ENCODE measurements at places on chromosomes 7 and 10. TPM values are rescaled to one million over a fixed set of nuclear protein-coding genes. Genes with fewer than 3 reads are reported as not detected.

CYP2C8 gene
- total RNA-seq, result not detected

GRCh38 chr10:101031796-101032636 is 982 bp downstream of the SFXN3 start:
- H3K4me3 ChIP-seq, result peak overlapping the region; percentile 60
- H3K27ac ChIP-seq, result peak overlapping the region; percentile 87
- H3K36me3 ChIP-seq, result peaks cover 24% of the 10 kb centered on the region
- peaks cover 2% of the 10 kb centered on the region for H3K27me3 ChIP-seq
- peaks cover 2% of the 10 kb centered on the region for H3K4me1 ChIP-seq

- H3K4me3 ChIP-seq, result no peak overlapping the region
- no peaks in the 10 kb centered on the region for H3K36me3 ChIP-seq
- no peaks in the 10 kb centered on the region for H3K27me3 ChIP-seq
- no peak overlapping the region for H3K27ac ChIP-seq
- DNase-seq, result no peak
Measured at GRCh38 chr7:43568529-43568928, 14.4 kb upstream of the STK17A start.

- H3K36me3 ChIP-seq, result no peaks in the 10 kb centered on the region
- H3K4me3 ChIP-seq, result no peak overlapping the region
- H3K27me3 ChIP-seq, result no peaks in the 10 kb centered on the region
- no peak overlapping the region for H3K27ac ChIP-seq
- peak; percentile 66 for DNase-seq
Measured at GRCh38 chr10:2985729-2986232, 81.6 kb upstream of the PFKP start.

GRCh38 chr10:132462463-132463332 is 65.7 kb downstream of the PWWP2B start:
- no peaks in the 10 kb centered on the region for H3K4me1 ChIP-seq
- H3K36me3 ChIP-seq, result no peaks in the 10 kb centered on the region
- DNase-seq, result no peak

- H3K4me1 ChIP-seq, result no peaks in the 10 kb centered on the region
- H3K27ac ChIP-seq, result no peak overlapping the region
- no peaks in the 10 kb centered on the region for H3K27me3 ChIP-seq
- no peak overlapping the region for H3K4me3 ChIP-seq
- no peaks in the 10 kb centered on the region for H3K36me3 ChIP-seq
Measured at GRCh38 chr7:152969335-152969734, 209.8 kb downstream of the ACTR3B start.

JAKMIP3 gene
- total RNA-seq, result under 0.01 TPM

DNA sequence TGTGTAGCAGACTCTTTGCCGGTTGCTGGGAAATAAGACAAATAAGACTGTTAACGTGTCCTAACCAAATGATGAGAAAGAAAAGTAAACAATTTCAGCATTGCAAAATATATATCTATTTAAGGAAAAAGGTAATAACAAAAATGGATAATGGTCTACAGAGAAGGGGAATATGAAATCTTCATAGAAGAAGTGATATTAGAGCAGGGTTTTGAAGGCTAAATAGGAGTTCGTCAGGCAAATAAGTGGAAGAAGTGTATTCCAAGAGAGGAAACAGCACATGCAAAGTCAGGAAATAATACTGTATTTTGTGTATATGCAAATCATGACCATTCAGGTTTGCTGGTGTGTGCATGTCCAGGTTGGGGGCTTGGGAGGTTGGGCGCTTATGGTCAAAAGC is 55.3 kb upstream of the OSBPL3 start:
- H3K36me3 ChIP-seq, result no peaks in the 10 kb centered on the region
- H3K4me1 ChIP-seq, result peaks cover 11% of the 10 kb centered on the region
- no peak overlapping the region for H3K27ac ChIP-seq
- no peaks in the 10 kb centered on the region for H3K27me3 ChIP-seq
- H3K4me3 ChIP-seq, result no peak overlapping the region
- no peak for DNase-seq

Measured in IMR-90 (cell line).